ENCODE measurements at places on chromosomes 7 and 10.

DNA sequence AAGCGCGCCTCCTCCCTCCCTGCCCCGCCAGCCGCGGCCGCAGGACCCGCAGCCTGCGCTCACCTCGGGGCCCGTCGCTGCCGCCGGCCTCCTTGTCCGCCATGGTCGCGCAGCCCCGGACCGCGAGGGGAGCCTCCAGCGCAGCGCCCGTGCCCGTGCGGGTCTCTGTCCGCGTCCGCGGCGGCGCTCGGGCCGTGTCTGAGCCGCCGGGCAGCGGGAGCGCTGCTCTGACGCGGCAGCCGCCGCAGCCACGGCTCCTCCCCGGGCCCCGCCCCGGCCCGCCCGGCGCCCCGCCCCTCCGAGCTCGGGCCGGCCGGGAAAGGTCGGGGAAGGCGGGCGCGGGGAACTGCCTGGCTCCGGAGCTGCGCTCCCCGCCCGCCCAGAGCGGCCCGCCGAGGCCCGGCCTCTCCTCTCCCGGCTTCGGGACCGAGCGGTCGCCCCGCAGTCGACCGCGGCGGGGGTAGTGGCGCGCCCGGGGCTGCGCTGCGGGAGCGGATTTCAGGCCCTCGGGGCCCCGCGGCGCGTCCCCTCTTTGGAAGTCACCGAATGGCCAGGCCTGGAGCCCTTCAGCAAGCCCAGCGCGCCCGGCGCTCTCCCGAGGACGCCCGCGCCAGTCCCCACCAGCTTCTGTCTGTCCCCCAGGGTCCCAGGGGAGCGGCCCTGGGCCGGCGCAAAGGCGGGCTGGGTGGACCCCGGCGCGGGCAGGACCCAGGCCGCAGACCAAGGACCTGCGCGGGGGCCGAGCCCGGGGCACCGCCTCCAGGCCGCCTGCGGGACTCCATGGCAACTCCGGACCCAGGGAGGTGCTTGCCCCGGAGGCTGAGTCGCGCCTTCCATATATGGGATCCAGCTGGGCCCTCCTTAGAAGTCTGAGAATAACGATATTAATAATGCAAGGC is at the start of gene HSPA12A:
Gene HSPA12A (minus strand): TSS at position 200 of the 899 bp plus-strand sequence. CDS start 97 bp downstream, at position 103.
- DNase-seq, result peak; percentile 73

GRCh38 chr7:151727579-151728285 is 149.2 kb downstream of the PRKAG2 start:
- DNase-seq, result no peak

GRCh38 chr10:114131094-114131493 is 42.9 kb downstream of the CCDC186 start:
- DNase-seq, result no peak

- DNase-seq, result no peak
These were observed 76.6 kb downstream of the TCF7L2 start for GRCh38 chr10:113026679-113027078.

- no peak for DNase-seq
These were observed 89.6 kb upstream of the LANCL2 start for GRCh38 chr7:55275291-55276200.

- DNase-seq, result peak; percentile 62
These were observed 1.8 kb upstream of the DUSP5 start for GRCh38 chr10:110495731-110496552.

GRCh38 chr10:121281576-121281975 is 316.7 kb downstream of the FGFR2 start:
- DNase-seq, result no peak

- no peak for DNase-seq
These were observed 40.5 kb downstream of the PAPSS2 start for GRCh38 chr10:87700031-87700796.

DNA sequence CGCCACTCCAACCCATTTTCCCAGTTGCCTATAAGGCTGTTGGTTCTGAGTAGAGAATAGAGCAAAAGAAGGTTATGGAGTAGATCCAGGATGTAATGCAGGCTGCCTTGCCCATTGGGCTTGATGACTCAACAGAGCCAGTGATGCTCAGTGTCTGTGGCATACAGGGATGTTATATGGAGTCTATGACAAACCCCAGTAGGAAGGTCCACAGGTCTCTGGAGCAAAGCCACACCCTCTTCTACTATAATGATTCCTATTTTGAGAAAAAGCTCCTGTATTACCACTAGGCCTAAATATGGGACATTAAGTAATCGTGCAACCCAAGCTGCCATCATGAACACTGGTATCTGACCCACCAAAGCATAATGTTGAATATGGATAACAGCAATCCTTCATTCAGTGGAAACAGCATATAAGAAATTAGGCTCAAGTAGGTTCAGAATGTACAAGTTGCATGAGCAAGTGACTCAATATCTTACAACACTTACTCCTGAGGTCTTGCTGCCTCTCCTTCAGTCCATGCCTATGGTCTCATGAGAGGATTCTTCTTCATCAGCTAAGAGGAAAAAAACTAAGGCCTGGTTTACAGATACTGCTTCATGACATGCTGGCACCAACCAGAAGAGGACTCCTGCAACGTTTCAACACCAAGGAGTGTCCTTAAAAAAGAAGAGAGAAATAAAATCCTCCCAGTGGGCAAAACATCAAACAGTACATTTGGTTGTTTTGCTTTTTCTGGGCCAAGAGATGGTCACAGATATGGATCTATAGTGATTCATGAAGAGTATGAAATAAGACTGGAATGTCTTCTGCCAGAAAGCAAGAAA is 14.8 kb upstream of the FHIP2A start:
- DNase-seq, result no peak

- peak; percentile 44 for DNase-seq
These were observed 18.4 kb upstream of the PDGFA start for GRCh38 chr7:537911-538634.

DNA sequence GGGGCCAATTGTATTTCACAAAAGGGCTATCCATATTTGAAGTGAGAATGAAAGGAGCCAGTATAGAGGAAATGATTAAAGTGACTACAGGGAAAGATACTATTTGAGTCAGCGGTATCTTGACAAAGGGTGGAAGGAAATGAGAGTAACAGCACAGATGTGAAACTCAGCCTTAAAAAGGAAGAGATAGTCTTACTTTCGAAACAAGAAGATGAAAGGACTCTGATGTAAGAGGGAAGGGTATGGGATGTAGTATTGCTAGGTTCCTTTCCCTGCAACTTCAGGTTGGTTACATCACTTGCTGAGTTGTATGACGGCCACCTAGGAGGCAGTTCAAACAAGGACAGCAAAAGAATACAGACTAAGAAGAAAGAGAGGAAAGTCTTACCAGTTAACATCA is 13.7 kb downstream of the CISD1 start:
- DNase-seq, result no peak

GRCh38 chr7:123075838-123076467 is 80.5 kb upstream of the TAS2R16 start:
- no peak for DNase-seq

- DNase-seq, result no peak
These were observed 40.5 kb upstream of the RNF148 start for GRCh38 chr7:122743211-122743610.

GRCh38 chr7:72313906-72314305 is 98.2 kb downstream of the CALN1 start:
- no peak for DNase-seq

All from GM23338 (cell line).